ENCODE measurements at places on chromosomes 12 and 14.

GRCh38 chr14:104972301-104973134 is 5.7 kb downstream of the AHNAK2 start:
- peak; percentile 67 for DNase-seq

GRCh38 chr14:71610797-71611196 is 321.4 kb upstream of the RGS6 start:
- no peak for DNase-seq

DNA sequence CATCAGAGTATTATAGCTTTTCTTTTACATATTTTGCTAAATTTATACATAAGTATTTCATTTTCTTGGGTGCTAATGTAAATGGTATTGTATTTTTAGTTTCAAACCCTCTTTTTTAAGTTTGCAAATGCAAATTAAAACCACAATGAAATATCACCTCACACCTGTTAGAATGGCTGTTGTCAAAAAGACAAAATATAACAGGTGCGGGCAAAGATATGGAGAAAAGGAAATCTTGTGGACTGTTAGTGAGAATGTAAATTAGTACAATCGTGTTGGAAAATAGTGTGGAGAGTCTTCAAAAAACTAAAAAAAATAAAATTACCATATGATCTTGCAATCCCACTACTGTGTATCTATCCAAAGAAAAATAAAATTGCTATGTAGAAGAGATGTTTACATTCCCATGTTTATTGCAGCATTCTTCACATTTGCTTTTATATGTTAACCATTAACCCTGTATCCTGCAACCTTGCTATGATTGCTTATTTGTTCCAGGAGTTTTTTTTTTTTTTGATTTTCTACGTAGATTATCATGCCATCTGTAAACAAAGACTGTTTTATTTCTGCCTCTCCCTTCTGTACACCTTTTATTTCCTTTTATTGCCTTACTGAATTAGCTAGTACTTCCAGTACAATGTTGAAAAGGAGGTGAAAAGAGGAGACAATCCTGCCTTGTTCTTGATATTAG is 405.4 kb upstream of the MIS18BP1 start:
- no peak for DNase-seq

GRCh38 chr14:97442363-97442762 is 645.2 kb downstream of the VRK1 start:
- no peak for DNase-seq

GRCh38 chr12:21416511-21417121 is 20.8 kb upstream of the PYROXD1 start:
- DNase-seq = no peak

DNA sequence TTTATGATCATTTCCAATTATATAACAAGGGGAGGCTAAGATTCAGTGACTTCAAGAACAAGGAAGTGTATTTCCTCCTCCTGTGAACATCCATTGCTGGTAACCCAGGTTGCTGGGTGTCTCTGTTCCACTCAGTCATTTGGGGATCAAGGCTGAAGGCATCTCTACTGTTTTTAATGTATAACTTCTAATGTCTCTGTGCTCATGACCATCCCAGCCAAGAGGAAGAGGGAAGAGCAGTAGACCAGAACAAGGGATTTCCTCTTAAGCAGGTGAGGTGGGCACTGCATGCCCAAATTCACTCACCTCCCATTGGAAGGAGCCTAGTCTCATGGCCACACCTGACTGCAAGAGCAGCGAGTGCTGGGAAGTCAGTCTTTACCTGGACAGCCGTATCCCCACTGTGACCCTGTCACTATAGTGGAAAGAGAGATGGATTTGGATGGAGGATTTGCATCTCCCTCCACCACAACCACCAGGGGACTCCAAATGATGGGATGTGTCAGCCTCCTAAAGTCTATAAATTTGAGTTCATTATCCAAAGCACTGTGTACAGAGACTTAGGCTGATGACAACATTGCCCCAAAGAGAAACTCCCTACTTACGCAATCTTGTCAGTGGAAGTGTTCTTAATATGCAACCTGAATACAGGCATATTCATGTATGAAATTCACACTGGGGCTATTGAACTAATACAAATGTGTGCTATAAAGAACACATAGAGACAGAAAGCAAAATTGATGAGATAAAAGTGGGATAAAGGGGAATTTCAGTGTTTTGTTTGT is 368.7 kb downstream of the TMEM132D start:
- DNase-seq = no peak

DNA sequence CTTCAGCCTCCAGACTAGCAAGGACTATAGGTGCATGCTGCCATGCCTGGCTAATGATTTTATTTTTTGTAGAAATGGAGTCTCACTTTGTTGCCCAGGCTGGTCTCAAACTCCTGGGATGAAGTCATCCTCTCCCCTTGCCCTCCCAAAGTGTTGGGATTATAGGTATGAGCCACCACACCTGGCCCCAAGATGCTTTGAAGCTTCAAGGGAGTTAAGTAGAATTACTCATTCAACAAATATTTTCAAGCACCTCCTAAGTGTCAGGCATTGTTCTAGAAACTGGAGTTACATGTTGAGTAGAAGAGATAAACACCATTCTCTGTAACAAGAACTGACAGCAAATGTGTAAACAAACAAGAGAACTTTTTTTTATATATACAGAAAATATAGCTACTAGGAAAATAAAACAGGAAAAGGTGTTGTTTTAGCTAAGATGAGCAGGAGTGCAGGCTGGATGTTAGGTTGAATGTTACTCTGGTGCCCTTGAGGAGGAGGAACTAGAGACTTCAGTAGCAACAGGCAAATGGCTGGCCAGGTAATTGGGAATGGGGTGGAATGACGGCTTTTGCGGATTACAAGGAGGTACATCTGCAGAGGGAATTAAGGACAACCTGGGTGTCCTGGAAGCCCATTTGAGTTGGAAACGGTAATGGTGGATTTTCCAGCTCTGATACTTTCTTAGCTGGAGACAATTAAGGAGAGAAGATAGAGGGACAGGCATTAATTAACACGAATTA is 32.0 kb upstream of the CFAP54 start:
- no peak for DNase-seq

DNA sequence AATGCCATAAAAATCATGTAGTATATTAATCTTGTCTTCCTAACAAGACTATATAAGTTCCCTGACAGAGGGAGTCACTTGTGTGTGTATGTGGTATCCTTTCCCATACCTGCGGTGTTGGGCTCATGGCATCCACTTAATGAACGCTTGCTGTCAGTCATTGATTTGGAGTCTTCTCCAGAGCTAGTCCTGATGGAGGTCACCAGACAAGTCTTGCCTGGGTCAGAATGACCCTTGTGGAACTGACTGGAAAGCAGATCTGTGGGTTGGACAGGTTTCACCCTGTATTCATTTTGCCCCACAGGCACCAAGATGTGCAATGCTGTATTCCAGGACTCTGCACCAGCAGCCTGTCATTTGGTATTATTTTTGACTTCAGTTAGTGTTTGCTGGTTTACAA is 27.3 kb upstream of the WNK1 start:
- no peak for DNase-seq

GRCh38 chr12:71636704-71637115 is 26.9 kb downstream of the ZFC3H1 start:
- DNase-seq = no peak

DNA sequence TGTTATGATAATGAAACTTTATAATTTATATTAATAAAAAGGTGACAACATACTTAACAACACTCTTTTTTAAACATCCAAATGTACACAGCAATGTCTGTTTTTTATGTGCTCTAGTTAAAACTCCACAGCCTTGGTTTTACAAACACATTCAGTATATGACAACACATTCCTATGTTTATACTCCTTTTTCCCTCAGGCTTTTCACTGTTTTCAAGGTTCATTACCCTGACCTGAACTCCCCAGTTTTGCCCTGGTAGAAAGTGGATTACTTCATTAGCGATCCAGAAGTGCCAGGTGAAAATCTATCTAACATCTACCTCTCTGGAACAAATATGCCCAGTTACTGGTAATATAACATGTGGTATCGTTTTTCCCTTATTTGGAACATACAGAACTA is 340.2 kb upstream of the DDHD1 start:
- no peak for DNase-seq

GRCh38 chr14:60926002-60926401 is 54.9 kb downstream of the TRMT5 start:
- DNase-seq = no peak

GRCh38 chr14:72801381-72801812 is 92.5 kb downstream of the DPF3 start:
- DNase-seq = no peak

- DNase-seq = peak; percentile 25
Measured at GRCh38 chr12:106304001-106304421, 1.5 kb downstream of the TCP11L2 start.

DNA sequence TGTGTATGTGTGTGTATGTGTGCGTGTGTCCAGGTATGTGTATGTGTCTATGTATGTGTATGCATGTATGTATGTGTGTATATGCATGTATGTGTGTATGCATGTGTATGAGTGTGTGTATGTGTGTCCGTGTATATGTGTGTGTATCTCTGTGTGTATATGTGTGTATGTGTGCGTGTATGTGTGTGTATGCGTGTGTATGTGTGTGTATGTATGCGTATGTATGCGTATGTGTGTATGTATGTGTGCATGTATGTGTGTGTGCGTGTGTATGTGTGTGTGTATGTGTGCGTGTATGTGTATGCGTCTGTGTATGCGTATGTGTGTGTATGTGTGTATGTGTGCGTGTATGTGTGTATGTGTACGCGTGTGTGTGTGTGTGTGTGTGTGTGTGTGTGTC is 31.6 kb downstream of the CHST11 start:
- DNase-seq = no peak

GRCh38 chr12:101573743-101574142 is 21.0 kb upstream of the MYBPC1 start:
- no peak for DNase-seq

GRCh38 chr12:26317942-26318575 is 122.7 kb downstream of the SSPN start:
- no peak for DNase-seq

DNA sequence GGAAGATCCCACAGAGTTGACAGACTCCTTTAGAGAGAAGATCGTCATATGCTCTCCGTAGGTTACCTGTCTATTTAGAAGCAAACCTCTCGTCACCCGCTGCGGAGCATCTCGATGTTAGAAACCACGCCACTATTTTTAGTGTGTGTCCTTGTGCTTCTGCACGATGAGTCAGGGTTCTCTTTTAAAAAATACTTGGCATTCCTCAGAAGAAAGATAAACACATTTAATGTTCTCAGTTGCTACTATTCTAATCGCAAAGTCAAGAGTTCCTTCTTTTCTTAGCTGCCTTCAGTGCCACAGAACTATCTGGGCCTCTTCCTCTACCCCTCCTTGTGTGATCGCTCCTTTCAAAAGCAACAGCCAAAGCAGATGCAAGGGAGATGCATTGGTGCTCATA is 192.4 kb downstream of the PELI2 start:
- no peak for DNase-seq

DNA sequence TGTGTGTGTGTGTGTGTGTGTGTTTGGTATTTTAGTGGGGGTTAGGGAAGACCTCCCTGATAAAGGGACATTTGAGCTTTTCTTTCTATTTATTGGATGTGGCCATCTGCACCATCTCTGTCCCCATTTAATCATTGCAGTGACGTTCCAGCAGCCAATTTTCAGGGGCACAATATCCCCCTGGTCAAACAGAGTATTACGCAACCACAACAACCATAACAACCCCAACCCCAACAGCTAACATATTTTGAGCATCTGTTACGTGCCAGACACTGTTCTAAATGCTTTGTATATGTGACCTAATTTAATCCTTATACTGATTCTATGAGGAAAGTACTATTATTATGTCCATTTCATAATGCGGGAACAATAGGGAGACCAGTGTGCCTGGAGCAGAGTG is 87.4 kb downstream of the TTC8 start:
- no peak for DNase-seq

DNA sequence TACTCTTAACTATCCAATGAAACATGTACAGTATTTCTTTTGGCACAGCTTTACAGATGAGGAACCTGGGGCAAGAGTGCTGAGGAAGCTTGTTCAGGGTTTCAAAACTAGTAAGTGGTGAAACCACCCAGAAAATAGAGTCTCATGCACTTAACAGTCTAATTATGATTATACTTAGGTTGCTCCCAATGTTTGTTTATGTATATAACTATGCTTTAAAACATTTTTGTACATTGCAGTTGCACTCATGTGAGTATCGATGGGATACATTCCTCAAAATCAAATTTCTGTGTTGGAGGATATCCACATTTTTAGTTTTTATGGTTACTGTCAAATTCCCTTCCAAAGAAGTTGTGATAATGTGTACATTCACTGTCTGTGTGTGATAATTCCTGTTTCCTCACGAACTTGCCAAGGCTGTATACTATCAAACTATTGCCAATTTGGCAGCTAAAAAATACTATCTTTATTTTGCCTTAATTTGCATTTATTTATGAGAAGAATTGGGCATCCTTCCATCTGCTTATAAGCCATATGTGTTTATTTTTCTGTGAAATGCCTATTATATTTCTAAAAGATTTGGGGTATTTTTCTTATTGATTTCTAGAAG is 143.9 kb upstream of the SSTR1 start:
- DNase-seq = no peak

DNA sequence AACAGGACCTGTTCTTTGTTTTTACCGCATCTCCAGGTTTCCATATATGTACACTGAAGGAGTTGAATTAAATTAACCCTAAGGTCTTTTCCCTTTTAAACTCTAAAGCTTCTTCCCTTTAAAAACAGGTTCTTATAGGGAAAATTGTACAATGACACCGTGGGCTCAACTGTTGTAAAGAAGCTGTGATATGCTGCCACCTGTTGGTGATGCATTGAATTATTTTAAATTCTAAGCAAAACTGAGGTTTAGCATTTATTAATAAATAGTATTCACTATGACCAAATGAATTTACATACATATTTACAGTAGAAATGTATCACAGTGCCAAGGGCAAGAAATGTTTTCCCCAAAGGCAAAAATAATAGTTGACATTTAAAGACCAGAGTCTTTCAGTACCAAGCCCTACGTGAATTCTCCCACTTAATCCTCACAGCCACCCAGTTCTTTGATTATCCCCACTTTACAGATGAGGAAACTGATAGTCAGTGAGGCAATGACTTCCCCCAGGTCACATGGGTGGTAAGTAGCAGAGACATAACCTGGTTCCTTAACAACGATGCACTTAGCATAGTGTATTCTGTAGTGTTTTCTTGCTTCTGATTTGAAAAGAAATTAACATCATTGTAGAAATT is 35.7 kb upstream of the TMEM263 start:
- DNase-seq = no peak

DNA sequence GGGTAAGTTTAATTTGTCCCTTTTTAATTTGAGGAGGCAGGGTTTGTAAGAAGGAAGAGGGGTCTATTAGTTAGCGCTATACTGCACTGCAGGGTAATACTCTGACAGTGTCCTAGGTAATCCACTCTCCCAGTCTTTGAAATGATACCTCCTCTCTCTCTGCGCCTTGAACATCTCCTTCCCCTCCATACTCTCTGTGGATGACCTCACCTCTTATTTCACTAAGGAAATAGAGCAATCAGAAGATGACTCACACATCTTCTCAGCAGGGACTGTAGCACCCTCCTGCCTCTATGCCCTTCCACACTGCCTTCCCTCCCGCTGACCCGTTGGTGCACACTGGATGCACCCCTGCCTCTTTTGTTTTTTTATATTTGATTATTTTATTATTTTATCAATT is 94.2 kb downstream of the GRIP1 start:
- no peak for DNase-seq

- DNase-seq = no peak
Measured at GRCh38 chr12:88230271-88230670, 88.2 kb downstream of the TMTC3 start.

GRCh38 chr14:102507081-102507856 is 2.3 kb downstream of the ANKRD9 start:
- no peak for DNase-seq

- no peak for DNase-seq
Measured at GRCh38 chr12:49550693-49551252, 11.9 kb downstream of the KCNH3 start.

GRCh38 chr12:6772726-6773589 is 638 bp downstream of the LAG3 start:
- no peak for DNase-seq

All from posterior cingulate gyrus (tissue), 11 donors.